ENCODE measurements at places on chromosomes 13 and 19.

DNA sequence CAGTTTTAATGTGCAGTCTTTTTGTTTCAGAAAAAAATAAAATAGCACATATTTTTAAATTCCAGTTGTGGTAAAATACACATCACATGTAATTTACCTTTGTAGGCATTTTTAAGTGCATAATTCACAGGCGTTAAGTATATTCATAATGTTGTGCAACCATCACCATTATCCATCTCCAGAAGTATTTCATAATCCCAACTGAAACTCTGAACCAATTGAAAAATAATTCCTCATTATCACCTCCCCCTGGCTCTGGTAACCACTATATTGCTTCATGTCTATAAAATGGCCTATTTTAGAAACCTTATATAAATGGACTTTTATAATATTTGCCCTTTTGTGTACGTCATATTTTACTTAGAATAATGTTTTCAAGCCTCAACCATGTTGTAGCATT lies 756.5 kb upstream of the KLHL1 start:
- DNase-seq, result no peak

GRCh38 chr19:45886427-45887199 lies 672 bp upstream of the IRF2BP1 start:
- DNase-seq, result peak; percentile 96

- no peak for DNase-seq
Measured at GRCh38 chr13:87783366-87783765, 112.2 kb downstream of the SLITRK5 start.

GRCh38 chr13:111950697-111951096 lies 116.3 kb upstream of the SOX1 start:
- peak; percentile 21 for DNase-seq

DNA sequence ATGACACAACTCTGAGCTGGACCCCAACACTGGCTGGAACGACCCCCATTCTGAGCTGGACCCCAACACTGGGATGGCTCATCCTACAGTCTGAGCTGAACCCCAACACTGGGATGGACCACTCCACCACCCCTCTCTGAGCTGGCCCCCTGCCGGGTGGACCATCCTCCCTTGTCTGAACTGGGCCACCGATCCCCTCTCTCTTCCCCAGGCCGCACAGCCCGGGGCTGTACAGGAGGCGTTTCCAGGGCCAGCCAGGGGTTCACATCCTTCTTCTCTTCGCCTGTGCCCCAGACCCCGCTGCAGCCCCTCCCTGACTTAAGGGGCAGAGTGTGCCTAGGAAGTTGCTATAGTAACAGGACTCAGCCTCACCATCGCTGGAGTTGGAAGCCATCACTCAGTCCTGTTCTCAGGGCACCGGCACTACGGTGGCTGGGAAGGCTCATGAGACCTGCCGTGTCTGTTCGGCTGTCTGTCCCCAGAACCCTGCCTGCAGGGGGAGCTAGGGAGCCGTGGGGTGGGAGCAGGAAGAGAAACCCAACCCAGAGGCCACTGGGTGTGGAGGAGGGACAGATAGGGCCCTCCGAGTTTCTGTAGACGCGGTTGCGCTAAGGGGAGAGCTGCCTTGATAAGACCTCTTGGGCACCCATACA lies 3.7 kb downstream of the PRKACA start:
- DNase-seq, result peak; percentile 78

DNA sequence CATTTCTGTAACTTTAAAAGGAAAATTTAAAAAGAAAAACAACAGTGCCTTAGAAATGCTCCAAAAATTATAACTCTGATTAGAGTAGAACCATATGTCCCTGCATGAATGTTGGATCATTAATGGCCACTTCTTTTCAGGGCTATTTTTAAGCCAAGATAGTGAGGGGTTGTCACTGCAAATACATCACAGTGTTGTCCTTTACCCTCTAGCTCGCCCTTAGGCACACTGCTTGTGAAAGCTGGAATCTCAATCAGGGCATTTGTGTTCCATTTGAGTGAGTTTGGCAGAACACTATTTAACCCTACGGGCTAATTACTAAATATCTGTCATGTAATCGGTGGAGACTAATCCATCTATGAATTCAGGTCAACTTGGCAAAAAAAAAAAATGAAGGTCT lies 212.2 kb downstream of the NHLRC3 start:
- no peak for DNase-seq

GRCh38 chr19:50490991-50491472 lies 14.4 kb upstream of the GARIN5A start:
- peak; percentile 49 for DNase-seq

DNA sequence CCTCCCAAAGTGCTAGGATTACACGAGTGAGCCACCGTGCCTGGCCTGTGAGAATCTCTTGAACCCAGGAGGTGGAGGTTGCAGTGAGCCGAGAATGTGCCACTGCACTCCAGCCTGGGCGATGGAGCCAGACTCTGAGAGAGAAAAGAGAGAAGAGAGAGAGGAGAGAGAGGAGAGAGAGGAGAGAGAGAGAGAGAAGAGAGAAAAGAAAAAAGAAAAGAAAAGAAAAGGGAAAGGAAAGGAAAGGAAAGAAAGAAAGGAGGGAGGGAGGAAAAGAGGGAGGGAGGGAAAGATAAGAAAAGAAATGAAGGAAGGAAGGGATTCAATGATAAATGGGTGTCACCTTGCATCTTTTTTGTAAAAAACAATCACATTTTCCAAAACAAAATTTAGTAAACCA lies 23.0 kb upstream of the PSPC1 start:
- no peak for DNase-seq

GRCh38 chr19:52689843-52690368 lies 44.9 kb downstream of the ZNF611 start:
- DNase-seq, result peak; percentile 79

DNA sequence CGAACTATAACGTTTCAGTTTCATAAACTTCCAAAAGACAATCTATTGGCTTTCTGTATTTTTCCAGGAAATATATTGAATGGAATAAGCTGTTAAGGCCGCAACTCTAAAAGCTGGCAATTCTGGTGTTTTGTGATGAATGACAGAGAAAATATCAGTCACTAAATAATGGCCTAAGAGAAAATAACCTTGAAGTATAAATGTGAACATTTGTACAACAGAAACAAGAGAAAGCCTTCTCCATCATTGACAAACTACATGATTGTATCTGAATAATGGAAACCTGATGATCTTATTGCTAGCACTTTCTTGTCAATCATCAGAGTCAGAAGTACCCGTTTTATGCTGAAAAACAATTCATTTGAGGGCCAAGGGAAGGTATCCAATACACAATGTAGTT lies 134.3 kb downstream of the TRPC4 start:
- no peak for DNase-seq

GRCh38 chr13:109152941-109153340 lies 523.5 kb downstream of the MYO16 start:
- no peak for DNase-seq

DNA sequence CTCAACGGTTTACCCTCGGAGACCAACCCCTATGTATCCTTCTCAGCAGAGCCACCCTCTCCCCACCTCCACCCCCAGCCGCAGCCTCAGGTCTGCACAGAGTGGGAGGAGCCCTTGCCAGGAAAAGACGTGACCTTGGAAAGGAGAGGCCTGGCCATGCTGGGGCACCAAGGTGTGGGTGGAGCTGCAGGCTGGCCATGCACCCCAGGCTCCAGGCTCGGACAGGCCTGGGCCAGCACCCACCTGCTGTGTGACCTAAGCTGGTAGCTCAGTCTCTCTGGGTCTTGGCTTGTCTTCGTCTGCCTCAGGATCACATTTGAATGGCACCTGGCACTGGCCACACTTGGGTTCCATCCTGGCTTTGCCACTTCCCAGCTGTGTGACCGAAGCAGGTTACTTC lies 29.5 kb downstream of the CCDC8 start:
- no peak for DNase-seq

GRCh38 chr13:95140502-95140901 lies 160.7 kb downstream of the ABCC4 start:
- no peak for DNase-seq

GRCh38 chr19:15118789-15119494 lies 11.7 kb downstream of the SYDE1 start:
- no peak for DNase-seq

DNA sequence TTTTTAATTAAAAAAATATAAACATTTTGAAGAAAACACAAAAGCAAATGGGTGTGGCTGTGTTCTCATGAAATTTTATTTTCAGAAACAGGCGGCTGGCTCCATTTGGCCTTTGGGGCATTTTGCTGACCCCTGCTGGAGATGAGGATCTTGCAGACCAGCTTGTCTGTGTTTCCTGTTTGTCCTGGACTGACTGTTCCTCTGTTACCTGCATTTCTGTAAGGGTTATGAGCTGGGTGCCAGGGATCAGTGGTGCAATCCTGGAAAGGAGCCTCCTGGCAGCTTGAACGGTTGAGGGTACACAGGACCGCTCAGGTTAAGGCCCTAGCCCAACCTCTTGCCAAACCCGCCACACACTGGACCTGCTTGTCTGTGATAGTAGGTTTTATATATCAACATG lies 49.9 kb downstream of the ZNF787 start:
- no peak for DNase-seq

DNA sequence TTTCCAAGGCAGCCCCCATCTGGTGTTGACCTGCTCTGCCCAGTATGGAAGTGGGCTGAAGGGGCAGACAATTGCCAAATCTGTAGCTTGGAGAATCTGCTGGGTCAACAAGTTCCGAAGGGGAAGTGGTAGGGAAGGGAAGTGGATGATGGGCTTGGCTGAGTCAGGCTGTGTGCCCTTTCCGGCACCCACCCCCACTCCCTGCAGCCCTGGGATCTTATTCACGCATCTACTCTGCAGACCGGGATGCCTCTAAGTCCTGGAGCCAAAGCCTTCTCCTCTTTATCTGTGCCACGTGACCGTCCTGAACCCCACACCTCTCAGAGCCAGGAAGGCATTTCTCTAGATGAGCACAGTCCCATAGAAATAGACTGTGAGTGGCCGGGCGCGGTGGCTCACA lies 7.5 kb upstream of the C5AR2 start:
- DNase-seq, result no peak

DNA sequence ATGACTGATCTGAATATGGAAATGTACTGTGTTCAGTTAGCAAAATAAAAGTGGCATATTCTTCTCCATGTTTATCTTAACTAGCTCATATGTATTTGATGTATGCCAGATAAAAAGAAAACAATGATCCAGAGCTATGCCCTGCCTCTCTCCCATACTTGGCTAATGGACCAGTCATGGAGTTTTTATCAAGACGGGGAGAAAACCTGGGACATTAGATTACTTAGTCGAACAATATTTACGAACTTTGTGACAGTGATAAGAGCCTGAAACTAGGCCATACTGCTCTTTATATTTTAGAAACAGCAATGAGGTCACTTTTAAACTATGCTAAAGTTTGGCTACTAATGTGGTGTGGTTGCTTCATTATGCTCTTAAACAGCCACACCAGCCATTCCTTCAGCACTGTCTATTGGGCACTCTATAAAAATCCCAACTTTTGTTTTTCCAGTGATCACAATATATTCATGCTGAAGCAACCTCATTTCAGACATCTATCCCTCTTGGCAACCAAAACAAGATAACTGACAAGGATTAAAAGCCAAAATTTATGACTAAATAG lies 265.0 kb downstream of the FGF14 start:
- no peak for DNase-seq

GRCh38 chr13:104757712-104758111 lies 1691.5 kb upstream of the SLC10A2 start:
- DNase-seq, result no peak

- no peak for DNase-seq
Measured at GRCh38 chr13:35163674-35164073, 221.6 kb downstream of the NBEA start.

DNA sequence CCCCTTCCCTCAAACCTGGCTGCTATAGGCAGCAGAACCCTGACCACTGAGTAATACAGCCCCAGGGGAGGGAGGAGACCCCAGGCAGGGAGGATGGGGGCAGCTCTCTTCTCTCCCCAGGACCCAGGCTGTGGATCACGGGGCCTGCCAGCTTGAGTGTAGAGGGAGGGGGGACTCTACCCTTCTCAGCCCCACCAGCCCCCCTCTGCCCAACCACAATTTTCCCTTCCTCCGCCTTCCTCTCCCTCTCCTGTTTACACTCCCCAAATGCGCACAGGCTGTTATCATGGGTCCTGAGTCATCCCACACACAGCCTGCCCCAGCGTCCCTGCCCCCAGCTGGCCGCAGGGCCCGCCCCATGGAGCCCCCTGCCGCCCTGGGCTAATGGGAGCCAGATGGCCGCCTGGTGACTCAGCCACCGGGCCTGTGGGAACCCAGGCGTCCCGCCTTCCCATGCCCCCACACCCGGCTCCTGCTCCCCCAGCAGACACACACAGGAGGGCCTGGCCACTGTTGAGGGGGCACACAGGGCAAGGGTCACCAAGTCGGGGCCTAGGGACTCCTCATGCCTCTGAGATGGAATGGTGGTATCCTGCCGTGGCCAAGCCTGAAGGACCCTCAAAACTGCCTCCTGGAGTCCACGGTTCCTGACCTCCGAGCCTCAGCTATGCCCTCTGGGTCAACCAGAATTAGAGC lies 13.6 kb downstream of the CCDC97 start:
- DNase-seq, result no peak

- DNase-seq, result no peak
Measured at GRCh38 chr19:425056-425455, 16.1 kb upstream of the C2CD4C start.

- no peak for DNase-seq
Measured at GRCh38 chr13:47216176-47216822, 319.4 kb upstream of the HTR2A start.

DNA sequence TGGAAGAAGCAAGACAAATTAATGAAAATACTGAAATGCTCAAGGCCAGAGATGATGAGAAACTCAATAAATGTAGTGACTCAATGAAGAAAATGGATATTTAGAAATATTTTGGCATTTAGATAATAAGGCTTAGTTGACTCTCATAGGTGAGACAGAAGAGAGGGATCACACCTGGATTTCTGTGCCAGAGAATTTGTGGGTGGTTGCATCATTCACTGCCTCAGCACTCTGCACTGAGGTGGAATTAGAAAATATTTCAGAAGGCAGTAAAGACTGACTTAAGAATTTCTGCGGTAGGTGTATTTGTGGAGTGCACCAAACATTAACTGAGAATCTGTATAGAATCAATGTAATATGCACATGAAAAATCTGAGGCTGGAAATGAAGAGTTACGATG lies 848.3 kb upstream of the PCDH9 start:
- no peak for DNase-seq

GRCh38 chr13:112767506-112768471 lies 78.0 kb downstream of the ATP11A start:
- no peak for DNase-seq

DNA sequence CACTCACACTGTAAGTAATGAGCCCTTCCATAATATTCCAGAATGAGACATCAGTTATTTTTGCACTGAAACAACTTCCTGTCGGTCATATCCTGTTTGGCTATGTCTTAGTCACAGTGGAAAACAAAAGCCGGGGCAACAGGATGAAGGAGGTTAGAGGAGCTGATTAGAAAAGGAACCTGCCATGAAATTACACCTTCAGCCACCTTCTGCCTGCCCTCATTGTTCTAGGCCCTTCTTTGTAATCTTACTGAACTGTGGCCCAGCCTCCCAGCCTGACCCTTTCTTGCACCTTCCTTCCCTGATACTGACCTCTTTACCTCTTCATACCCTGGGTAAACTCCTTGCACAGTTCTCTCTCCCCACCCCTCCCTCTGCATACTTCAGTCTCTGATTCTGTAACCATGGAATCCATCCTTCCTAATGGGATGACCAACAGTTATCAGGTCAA lies 67.3 kb downstream of the DOCK9 start:
- peak; percentile 66 for DNase-seq

Measured in activated effector memory CD4-positive, alpha-beta T cell treated with anti-CD3 and anti-CD28 coated beads, Interleukin-2, amount 50 U/mL, for 16 hours (primary cell).